ENCODE measurements at places on chromosomes 5 and 9.

- no peak for DNase-seq
Measured at GRCh38 chr5:142025637-142026036, 12.8 kb upstream of the GNPDA1 start.

GRCh38 chr5:115184770-115185169 is 15.1 kb upstream of the TRIM36 start:
- DNase-seq = no peak

- no peak for DNase-seq
Measured at GRCh38 chr5:132827943-132828673, 2.3 kb downstream of the SHROOM1 start.

- DNase-seq = no peak
Measured at GRCh38 chr9:133592731-133593409, 16.3 kb downstream of the FAM163B start.

- no peak for DNase-seq
Measured at GRCh38 chr9:22446589-22446949, at the start of gene DMRTA1. Gene DMRTA1, plus strand, starts transcription at chr9:22446824. Its CDS starts 242 bp downstream, at chr9:22447066.

All from CD4-positive, alpha-beta memory T cell (primary cell).